Left kidney (tissue), 8 donors: ENCODE measurements at places on chromosomes 16 and 17. TPM values are rescaled to one million over a fixed set of nuclear protein-coding genes. Genes with fewer than 3 reads are reported as not detected.

DNA sequence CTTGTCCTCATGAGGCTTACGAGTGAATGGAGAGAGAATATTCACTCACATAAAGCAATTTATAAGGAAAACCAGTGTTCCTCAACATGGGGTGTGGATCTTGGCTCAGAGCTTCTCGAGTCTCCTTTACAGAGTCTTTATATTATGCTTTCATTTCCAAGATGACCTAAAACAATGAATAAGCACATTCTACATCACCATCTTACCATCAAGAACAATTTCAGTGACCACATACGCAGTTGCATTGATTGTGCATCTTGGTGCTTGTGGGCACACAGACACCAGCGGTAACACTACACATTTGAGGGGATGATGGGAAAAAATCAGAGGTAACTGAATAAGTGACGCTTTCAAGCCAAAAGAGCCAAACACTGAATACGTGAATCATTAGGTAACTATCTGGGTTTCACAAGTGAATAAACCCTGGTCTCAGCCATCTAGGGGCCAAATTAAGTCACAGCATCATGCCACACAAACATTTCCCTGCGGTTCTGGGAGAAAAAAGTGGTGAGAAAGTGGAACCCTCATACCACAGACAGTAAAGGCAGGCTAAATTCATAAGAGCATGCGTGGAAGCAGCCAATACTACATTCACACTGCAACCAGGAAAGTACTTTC, 9.4 kb downstream of the CWC25 start:
- no peak for DNase-seq

- no peak for DNase-seq
These were observed 37.7 kb upstream of the OR3A1 start for GRCh38 chr17:3335876-3336275.

DNA sequence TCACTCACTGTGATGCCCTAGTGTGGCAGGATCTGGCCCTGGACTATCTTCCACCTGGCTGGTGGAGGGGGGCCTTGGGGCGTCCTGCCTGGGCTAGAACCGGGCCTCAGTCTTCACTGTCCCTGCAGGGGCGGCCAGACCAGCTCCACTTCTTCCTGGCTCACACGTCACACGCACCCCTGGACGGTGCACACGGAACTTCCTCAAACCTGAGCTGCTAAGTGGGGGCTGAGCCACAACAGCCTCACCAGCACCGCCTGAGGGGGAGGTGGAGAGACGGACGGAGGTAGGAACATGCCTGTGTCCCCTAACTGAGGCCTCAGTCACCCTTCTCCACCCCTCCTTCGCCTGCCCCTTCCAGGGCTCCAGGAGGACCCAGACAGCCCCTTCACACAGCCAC, 36.6 kb downstream of the TIMM22 start:
- no peak for DNase-seq

GRCh38 chr17:59533694-59534093, 31.7 kb upstream of the DHX40 start:
- no peak for DNase-seq

GRCh38 chr16:77834635-77835540, 46.5 kb downstream of the VAT1L start:
- no peak for DNase-seq

IL4R gene
- 21.9 TPM for polyA plus RNA-seq

KRTAP9-2 gene
- not detected for polyA plus RNA-seq

CFAP20 gene
- polyA plus RNA-seq = 69.0 TPM
